ENCODE measurements at places on chromosomes 1 and 21. TPM values are rescaled to one million over a fixed set of nuclear protein-coding genes. Genes with fewer than 3 reads are reported as not detected.

DNA sequence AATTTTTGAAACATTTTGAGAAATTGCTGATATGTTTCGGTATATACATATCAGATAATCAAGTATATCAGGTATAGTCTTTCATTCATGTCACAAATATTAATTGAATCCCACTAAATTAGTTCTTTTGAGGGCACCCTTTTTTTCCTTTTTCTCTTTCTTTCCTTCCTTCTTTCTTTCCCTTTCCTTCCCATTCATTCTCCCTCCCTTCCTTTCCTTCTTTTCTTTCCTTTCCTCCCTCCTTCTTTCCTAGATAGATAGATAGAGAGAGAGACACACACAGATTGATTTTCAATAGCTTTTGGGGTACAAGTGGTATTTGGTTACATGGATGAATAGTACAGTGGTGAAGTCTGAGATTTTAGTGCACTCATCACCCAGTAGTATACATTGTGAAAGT is 5.7 kb downstream of the NSL1 start:
- no peak for DNase-seq

- no peak for DNase-seq
Observed at GRCh38 chr1:36148821-36149236, 457 bp downstream of the TRAPPC3 start.

- no peak for DNase-seq
Observed at GRCh38 chr21:8989261-8989711, 1532.1 kb upstream of the TPTE start.

HAO2 gene
- total RNA-seq, result not detected

FCRL6 gene
- total RNA-seq, result not detected

TMEM50B gene
- 84.2 TPM for total RNA-seq

S100A6 gene
- total RNA-seq, result 304 TPM

GRIK3 gene
- not detected for total RNA-seq
